Skeletal muscle cell (primary cell): ENCODE measurements at places on chromosomes 4 and X.

- no peak for DNase-seq
Observed at GRCh38 chrX:72030431-72030830, 101.3 kb downstream of the RTL5 start.

- DNase-seq = no peak
Observed at GRCh38 chrX:133645256-133645655, 230.0 kb upstream of the GPC4 start.

DNA sequence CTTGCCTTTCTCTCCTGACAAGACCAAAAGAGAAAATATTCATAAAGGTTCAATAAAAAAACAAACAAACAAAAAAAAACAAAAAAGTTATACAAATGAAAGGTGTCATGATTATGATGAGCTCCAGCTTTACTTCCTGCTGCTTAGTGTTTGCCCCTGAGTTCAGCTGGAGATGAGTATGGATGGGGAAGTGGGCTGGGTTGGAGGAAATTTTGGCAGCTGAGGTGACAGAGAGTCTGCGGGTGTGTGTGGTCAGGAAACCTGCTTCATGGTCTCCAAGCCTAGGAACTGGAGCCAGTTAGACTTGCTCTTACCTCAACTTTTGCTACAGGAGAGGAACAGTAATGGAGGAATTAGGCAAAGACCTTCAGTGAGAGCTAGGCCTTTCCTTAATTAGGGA lies 4.3 kb upstream of the CYSLTR1 start:
- DNase-seq = no peak

- DNase-seq = peak; percentile 81
Observed at GRCh38 chrX:136168929-136169735, 21.8 kb downstream of the FHL1 start.

- DNase-seq = no peak
Observed at GRCh38 chr4:24433515-24434214, 150.7 kb downstream of the DHX15 start.

- no peak for DNase-seq
Observed at GRCh38 chr4:117162976-117163375, 77.6 kb upstream of the TRAM1L1 start.

GRCh38 chr4:13441506-13441905 lies 42.6 kb downstream of the RAB28 start:
- DNase-seq = no peak

DNA sequence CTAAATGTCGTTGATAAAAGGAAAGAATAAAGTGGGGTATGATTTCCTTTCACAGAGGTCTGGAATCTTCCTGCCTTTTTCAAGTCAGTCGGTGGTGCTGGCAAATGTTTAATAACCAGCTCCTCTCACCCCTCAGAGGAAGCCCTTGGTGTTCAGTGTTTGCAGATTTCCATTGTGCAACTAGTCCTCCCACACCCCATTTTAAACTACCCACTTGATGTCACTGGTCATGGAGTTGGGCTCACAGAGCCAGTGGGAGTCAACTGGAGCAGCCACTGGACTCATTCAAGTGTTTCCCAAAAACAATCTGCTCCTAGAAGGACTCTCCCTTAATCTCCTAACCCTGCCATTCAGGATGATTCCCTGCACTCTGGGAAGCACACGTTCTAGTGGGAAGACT lies 149.2 kb downstream of the PTTG2 start:
- no peak for DNase-seq

DNA sequence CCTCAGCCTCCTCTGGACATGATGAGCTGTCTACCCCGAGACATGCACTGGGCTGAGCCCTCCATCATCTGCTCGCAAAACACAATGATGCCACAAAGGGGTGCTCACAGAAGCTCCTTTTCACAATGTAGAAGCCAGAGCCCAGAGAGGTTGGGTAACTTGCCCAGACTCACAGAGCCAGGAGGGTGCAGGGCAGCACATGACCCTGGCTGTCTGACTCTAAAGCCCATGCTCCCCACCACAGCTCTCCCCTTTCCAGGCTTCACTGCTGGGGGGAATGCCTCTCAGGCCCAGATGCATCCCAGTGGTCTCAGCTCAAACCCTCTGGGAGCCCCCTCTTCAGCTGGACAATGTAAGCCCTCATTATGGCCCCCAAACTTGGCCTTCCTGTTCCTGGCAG lies 98.4 kb upstream of the AFAP1 start:
- no peak for DNase-seq

- peak; percentile 48 for DNase-seq
Observed at GRCh38 chrX:124256216-124256615, 76.2 kb upstream of the TEX13D start.

DNA sequence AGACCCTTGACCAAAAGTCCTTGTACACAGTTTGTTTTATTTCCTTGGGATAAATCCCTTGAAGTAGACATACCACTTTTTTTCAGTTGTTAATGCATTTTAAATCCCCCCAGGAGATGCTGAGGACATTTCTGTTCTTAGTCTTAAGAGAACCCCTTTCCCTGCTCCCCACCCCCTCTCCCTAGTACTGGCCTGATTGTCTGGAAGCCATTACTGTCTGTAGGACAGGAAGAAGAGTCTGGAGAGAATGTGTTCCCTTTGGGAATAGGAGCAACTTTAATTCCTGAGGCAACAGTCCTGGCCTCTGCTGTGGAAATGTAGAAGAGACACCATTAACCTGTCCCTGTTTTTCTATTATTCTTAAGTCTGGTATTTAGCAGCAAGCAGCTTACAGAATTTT lies 52.3 kb upstream of the TMEM131L start:
- DNase-seq = no peak

DNA sequence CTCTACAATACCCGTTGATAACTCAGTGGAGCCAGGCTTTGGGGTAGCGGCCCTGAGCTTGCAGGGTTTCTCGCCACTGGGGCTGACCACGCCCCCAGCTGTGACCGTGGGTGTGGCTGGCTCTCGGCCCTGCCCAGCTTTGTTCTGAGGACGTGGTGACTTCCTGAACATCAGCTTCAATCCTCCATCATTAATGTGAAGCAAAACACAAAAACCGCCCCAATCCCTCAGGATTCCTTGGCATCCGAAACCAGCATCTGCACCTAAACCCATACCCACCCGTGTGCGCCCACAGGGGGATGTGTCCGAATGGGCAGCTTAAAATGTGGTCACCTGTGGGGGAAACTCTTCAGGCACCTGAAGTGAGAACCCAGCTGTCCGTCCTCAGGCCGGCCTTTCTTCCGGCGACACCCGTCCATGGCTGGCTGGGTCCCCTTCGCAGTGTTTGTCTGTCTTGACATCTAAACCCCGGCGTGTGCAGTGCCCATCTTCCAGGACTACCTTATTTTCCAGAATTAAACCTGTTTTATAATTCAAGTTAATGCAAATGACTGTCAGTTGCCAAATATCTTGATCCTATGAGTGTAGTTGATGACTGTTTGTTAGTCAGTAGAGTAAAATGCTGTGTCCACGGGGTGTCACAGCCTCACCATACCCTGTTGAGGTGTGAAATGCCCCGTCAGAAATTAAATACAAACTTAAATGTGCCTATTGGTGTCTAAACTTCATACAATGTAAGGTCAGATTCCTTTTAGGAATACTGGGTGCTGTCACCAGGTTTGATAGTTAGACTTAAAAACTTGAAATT lies 27.3 kb downstream of the NELFA start:
- DNase-seq = no peak

GRCh38 chr4:169791527-169792156 lies 33.9 kb upstream of the HPF1 start:
- peak; percentile 22 for DNase-seq

DNA sequence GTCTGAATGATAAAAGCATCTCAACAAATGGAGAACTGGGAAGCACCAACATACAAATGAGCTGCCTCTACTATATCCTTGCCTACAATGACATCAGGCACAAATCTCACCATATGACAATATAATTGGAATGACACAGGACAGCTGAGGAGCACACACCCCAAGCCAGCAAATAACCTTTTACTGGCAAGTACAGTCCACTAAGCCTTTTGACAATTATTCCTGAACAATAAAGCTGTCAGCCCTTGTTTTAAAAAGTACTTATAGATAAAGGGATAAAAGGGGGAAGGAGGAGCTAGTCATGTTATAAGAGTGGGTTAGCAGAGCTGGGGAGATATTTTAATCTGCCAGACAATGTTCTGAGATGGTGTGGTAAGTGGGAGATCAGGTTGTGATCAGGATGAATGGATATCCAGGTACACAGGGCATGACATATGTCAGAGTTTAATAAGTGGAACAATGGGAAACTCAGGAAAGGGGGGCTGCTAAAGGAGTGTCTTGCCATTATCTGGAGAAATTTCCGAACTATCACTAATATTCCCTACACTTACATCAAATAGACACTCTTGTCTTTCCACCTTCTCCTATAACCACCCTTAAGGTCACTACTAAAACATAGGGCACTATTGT lies 127.6 kb downstream of the GPC3 start:
- DNase-seq = no peak

- DNase-seq = no peak
Observed at GRCh38 chrX:151084454-151084853, 91.9 kb upstream of the GPR50 start.

DNA sequence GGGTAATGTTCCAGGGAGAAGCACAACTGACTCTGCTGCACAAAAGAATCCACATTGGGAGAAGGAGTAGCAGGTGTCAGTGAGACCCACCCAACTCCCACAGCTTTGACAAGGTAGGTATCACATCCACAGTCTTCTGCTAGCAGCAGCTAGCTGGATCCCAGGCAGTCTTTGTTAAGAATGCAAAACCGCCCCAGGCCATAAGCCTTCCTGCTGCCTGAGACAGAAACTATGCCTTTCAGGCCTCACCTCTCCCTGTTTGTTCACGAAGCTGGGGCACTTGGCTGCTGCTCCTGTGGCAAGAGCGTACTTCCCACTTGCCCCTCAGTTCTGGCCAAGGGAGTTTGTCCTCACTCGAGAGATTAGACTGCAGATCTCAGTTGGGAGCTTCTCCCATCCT lies 21.4 kb downstream of the RRAGB start:
- no peak for DNase-seq

- no peak for DNase-seq
Observed at GRCh38 chr4:181538431-181538830, 704.8 kb upstream of the TENM3 start.

- DNase-seq = no peak
Observed at GRCh38 chr4:163344147-163345125, 744 bp downstream of the NPY5R start.
